Psoas muscle (tissue), 8 donors: ENCODE measurements at places on chromosomes 7 and 10. TPM values are rescaled to one million over a fixed set of nuclear protein-coding genes. Genes with fewer than 3 reads are reported as not detected.
A peak's percentile ranks its signal among the peaks of the same experiment; 100 is the strongest.

DNA sequence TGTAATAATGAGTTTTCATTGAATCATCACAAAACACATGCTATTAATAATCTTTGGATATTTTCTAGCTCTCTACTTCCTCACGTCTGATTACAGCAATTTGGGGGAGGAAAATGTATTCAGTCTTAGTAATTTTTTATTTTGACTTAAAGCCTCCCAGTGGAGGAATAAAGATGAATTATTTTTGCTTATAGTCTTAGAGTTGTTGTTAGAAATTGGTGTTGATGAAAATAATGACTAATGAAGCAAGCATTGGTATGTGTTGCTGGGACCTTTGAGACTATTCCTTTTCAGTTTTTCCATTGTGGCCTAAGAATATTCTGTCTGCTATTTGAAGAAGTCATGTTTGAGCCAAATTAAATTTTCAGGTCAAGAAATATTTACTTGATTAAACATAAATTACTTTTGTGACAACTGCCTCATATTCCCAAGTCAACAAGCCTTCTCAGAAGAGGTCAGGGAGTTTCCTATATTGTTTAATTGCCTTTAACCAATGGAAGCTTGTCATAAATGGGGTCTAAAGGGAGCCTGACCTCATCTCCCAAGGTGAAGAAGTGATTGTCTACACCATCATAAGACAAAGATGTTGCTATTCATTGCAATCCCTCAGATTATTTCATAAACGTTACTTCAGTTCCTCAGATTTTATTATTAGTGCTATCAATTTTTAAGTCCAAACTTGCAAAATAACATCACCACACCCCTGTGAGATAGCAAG is 90.0 kb downstream of the ST7 start:
- no peak overlapping the region for H3K27ac ChIP-seq
- no peaks in the 10 kb centered on the region for H3K27me3 ChIP-seq
- no peaks in the 10 kb centered on the region for H3K36me3 ChIP-seq
- no peak overlapping the region for H3K4me3 ChIP-seq
- H3K4me1 ChIP-seq = peaks cover 46% of the 10 kb centered on the region

Gene MMP21
- total RNA-seq = not detected

Gene SFTPA1
- 0.64 TPM for total RNA-seq

Gene PTPN20
- total RNA-seq = 3.8 TPM

DNA sequence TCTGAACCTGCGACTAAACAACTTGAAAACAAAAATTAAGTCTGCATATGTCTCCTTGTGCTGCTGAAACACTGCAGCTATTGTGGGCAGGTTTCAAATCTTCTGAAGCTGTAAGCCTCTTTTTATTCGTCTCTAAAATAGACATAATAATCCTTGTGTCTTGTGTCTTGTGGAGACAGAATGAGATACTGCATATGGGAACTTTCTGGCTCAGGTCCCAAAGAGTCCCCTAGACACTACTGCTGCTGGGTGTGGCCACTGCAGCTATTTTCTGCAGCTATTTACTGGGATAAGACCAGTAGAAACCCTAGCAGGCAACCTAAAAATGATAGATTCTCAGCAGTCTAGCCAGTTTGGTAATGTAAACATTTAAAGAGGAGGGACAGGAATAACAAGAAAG is 252.0 kb downstream of the ELMO1 start:
- no peak for DNase-seq
- H3K27me3 ChIP-seq = no peaks in the 10 kb centered on the region
- H3K27ac ChIP-seq = no peak overlapping the region
- no peak overlapping the region for H3K4me3 ChIP-seq

GRCh38 chr10:5555881-5556280 is 31.1 kb downstream of the CALML3 start:
- no peaks in the 10 kb centered on the region for H3K36me3 ChIP-seq
- H3K27ac ChIP-seq = no peak overlapping the region
- H3K4me3 ChIP-seq = no peak overlapping the region
- H3K4me1 ChIP-seq = no peaks in the 10 kb centered on the region

DNA sequence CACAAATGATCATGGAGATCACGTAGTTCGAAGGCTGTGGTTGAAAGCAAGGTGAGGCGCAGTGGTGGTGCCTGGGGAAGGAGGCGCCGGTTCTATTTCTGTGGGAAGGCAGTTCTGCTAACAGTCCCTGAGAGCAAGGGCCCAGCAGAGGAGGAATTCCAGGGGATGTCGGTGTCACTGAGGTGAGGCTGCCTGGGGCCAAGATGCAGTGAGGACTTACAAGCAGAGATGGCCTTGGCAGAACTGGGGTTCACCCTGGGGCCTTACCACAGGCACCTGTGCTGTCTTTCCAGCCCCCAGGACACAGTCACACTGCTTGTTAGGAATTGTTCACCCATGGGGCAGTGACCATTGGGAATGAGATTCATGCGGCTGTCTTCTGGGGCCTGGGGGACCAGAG is 26.7 kb downstream of the GBX1 start:
- peaks cover 4% of the 10 kb centered on the region for H3K4me1 ChIP-seq
- H3K27ac ChIP-seq = no peak overlapping the region
- H3K36me3 ChIP-seq = peaks cover 43% of the 10 kb centered on the region
- no peak for DNase-seq
- H3K27me3 ChIP-seq = no peaks in the 10 kb centered on the region

Gene CYP26C1
- not detected for total RNA-seq

GRCh38 chr7:123665896-123666295 is 10.2 kb downstream of the LMOD2 start:
- H3K4me3 ChIP-seq = peak overlapping the region; percentile 69
- peaks cover 48% of the 10 kb centered on the region for H3K36me3 ChIP-seq
- H3K27me3 ChIP-seq = no peaks in the 10 kb centered on the region

DNA sequence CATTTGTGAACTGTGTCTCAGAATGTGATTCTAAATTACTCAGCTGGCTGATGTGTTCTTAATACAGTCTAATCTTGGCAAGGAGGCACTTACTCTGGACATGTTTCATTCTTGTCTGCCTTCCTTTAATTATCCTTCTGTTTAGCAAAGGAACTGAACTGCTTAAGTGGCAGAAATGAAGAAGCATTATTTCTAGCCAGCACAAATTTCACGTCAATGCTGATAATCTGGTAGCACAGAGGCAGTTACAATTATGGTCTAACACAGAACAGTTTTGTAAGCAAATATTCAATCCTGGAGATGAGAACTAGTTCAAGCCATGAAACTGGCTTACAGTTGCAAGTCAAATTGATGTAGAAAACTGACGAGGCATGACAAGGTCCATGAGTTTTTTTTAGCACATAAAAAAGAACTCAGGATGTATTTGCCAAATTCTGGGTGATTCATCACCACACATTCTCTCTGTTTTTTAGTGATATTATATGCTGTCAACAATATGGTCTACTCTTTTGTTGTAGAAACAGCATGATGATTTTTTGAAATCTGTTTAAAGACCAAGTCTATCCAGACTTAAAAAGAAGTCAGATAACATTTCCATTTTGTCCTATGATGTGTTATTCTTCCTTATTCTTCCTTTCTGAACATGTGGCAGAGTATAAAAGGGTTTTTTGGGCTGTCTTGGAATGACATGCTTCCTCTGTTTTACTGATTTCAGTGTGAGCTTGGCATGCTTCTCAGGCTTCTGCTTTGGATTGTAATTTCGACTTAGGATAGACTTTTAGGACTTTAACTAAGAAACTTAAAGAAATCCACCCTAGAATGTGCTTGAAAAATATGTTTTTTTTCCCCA is 154.8 kb downstream of the DNAJB9 start:
- no peak for DNase-seq
- H3K27ac ChIP-seq = no peak overlapping the region
